ENCODE measurements at places on chromosomes 16 and 17. TPM values are rescaled to one million over a fixed set of nuclear protein-coding genes. Genes with fewer than 3 reads are reported as not detected.

- no peak overlapping the region for H3K27ac ChIP-seq
- no peaks in the 10 kb centered on the region for H3K36me3 ChIP-seq
- peaks cover 6% of the 10 kb centered on the region for H3K4me1 ChIP-seq
- no peak for DNase-seq
- no peak overlapping the region for H3K4me3 ChIP-seq
These were observed 27.9 kb upstream of the CPHXL start for GRCh38 chr16:75754141-75754540.

- H3K27me3 ChIP-seq, result peaks cover 24% of the 10 kb centered on the region
- H3K4me3 ChIP-seq, result no peak overlapping the region
- no peak for DNase-seq
- no peak overlapping the region for H3K27ac ChIP-seq
These were observed 3.9 kb upstream of the TMEM235 start for GRCh38 chr17:78227455-78227916.

- H3K36me3 ChIP-seq, result no peaks in the 10 kb centered on the region
- no peak for DNase-seq
- H3K27me3 ChIP-seq, result no peaks in the 10 kb centered on the region
- peaks cover 22% of the 10 kb centered on the region for H3K4me1 ChIP-seq
- peak overlapping the region; percentile 42 for H3K27ac ChIP-seq
These were observed 5.4 kb downstream of the WDR81 start for GRCh38 chr17:1729966-1730325.

- no peaks in the 10 kb centered on the region for H3K27me3 ChIP-seq
- peaks cover 17% of the 10 kb centered on the region for H3K4me1 ChIP-seq
- no peak overlapping the region for H3K4me3 ChIP-seq
- H3K27ac ChIP-seq, result no peak overlapping the region
- no peaks in the 10 kb centered on the region for H3K36me3 ChIP-seq
These were observed 99.7 kb upstream of the METRNL start for GRCh38 chr17:82979718-82980117.

GRCh38 chr17:57256708-57257112, 387 bp downstream of the MSI2 start:
- H3K4me3 ChIP-seq, result peak overlapping the region; percentile 82
- peaks cover 48% of the 10 kb centered on the region for H3K4me1 ChIP-seq
- peak; percentile 26 for DNase-seq
- no peaks in the 10 kb centered on the region for H3K27me3 ChIP-seq

- no peak overlapping the region for H3K4me3 ChIP-seq
- H3K36me3 ChIP-seq, result no peaks in the 10 kb centered on the region
- H3K4me1 ChIP-seq, result no peaks in the 10 kb centered on the region
- no peak for DNase-seq
- H3K27me3 ChIP-seq, result no peaks in the 10 kb centered on the region
These were observed 1109.7 kb downstream of the CDH11 start for GRCh38 chr16:64012166-64012565.

- no peaks in the 10 kb centered on the region for H3K4me1 ChIP-seq
- no peaks in the 10 kb centered on the region for H3K27me3 ChIP-seq
- H3K36me3 ChIP-seq, result no peaks in the 10 kb centered on the region
- H3K27ac ChIP-seq, result no peak overlapping the region
These were observed 188.9 kb downstream of the IRF8 start for GRCh38 chr16:86087896-86088230.

DNA sequence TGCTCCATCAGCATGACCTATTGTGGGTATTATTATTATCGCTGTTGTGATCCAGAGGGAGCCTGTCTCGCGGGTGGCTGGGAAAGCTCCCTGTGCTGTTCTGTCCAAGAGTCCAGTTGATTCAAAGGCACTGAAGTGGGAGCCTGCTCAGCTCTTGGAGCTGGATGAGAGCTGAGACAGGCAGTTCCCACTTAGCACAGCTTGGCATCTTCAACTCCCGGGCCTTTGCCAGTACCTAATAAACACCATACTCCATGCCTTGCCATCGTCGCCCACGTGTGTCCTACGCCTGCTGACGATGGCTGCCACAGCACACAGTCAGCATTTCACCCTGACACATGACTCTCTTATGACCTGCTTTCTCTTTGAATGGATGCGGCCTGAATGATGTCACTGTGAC, 32.6 kb downstream of the RTN4RL1 start:
- DNase-seq, result no peak
- H3K27ac ChIP-seq, result no peak overlapping the region
- H3K27me3 ChIP-seq, result peaks cover 15% of the 10 kb centered on the region
- no peaks in the 10 kb centered on the region for H3K4me1 ChIP-seq
- no peaks in the 10 kb centered on the region for H3K36me3 ChIP-seq
- no peak overlapping the region for H3K4me3 ChIP-seq

Gene SDR42E2
- total RNA-seq, result not detected

Gene RNF112
- 0.84 TPM for total RNA-seq

Gene PLK1
- 110 TPM for total RNA-seq

Gene CES5A
- total RNA-seq, result not detected

Gene RAPGEFL1
- 3.0 TPM for total RNA-seq

Gene KRTAP16-1
- not detected for total RNA-seq

Gene PHF23
- 28.9 TPM for total RNA-seq

Gene SMIM36
- not detected for total RNA-seq

Gene CES3
- 6.9 TPM for total RNA-seq

All from activated T-cell treated with anti-CD3 and anti-CD28 coated beads, Interleukin-2, amount 50 U/mL, for 72 hours (primary cell).